ENCODE measurements at places on chromosomes 1 and 21.

GRCh38 chr1:208997726-208998312, 585.7 kb upstream of the CAMK1G start:
- DNase-seq = no peak

DNA sequence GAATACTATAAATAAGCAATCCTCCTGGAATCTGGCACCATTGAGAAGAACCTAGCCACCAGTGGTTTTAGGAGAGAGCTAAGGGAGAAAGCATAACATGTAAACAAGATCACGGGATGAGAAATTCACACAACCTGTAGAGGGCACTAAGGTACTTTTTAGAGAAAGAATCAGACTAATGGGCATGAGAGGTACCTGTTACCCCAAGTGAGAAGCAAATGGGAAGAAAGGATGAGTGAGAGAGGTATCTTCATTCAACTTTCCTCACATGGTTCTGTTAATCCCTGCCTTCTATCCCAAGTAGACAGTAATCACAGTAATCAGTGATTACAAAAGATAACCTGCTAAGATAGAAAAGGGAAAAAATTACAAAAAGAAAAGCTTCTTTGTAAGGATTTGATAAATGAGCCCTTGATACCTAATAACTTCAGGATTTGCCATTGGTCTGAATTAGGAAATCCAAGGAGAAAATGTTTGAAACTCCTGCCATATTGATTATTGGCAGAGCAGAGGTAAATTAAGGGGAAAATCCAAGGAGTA, 251.1 kb upstream of the ADGRL2 start:
- DNase-seq = peak; percentile 16

- DNase-seq = no peak
Observed at GRCh38 chr1:190792873-190793272, 315.2 kb upstream of the BRINP3 start.

- no peak for DNase-seq
Observed at GRCh38 chr1:201505503-201505890, 1.4 kb downstream of the CSRP1 start.

DNA sequence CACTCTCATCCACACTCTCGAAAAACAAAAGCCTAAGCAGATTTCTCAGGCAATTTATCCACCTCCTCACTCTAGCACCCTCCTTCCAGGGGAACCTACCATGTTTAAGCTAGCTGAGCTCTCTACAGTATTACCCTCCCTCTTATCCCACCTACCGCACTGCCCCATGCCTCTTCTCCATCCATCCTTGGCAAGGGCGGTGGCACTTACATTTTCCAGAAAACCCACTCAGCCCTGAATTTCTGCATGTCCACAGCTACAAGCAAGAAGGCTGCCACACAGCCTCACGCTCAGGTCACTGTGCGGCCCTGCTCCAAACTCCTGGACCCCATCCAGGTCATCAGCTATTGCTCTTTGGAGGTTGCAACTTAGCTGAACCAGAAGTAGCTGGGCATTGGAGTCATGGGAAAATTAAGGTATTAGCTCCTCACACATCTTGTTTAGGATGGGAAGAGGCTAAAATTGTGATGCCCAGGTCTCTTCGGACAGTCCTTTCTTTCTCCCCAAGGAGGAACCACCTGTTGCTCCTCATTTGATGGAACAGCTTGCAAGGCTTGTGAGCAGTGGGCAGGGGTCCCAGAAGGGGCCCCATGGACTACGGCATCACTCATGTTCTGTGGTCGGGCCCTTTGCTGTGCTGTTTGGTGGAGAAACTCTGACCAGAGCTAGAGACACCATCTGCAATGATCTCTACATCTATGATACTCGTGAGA, 1.1 kb downstream of the KLHDC9 start:
- DNase-seq = no peak

DNA sequence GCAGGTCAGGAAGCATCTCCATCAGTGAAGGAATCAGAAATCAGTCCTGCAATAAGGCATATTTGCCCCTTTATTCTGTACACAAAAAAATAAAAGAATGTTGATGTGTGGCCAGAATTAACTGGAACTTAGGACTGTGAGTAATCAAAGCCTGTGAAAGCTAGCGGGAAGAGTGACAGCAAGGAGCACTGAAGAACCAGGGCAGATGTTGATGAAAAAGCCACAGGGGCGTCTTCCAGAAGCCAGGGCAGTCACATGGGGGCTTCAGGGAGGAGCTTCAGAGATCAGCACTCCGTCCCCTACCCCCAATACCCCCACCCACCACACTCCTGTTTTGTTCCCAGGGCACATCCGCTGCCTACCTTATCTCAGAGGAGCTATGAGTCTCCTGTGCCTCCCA, 502.8 kb downstream of the AJAP1 start:
- no peak for DNase-seq

GRCh38 chr1:107473065-107473464, 332.2 kb downstream of the NTNG1 start:
- no peak for DNase-seq

DNA sequence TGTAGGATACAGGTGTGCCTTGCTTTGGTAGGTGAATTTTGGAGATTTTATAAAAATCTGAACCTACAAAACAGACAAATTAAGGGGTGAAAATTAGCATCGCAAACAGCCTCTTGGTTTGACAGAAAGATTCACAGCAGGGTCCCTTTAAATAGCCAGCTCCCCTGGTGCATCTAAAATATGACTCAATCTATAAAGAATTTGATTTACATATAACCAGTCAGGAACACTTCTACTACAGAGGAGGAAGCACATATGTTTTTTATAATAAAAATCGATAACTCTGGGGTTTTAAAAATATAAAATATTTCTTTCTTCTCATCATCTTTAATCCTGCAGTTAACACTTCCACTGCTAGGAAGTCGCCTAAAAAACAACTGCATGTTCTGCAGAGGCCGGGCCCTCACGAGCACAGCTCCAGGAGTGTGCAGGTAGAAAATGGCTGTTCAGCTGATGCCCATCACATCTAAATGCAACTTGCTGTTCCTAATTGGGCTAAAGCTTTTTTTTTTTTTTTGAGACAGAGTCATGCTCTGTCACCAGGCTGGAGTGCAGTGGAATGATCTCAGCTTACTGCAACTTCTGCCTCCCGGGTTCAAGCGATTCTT, 203.4 kb downstream of the HS2ST1 start:
- no peak for DNase-seq

DNA sequence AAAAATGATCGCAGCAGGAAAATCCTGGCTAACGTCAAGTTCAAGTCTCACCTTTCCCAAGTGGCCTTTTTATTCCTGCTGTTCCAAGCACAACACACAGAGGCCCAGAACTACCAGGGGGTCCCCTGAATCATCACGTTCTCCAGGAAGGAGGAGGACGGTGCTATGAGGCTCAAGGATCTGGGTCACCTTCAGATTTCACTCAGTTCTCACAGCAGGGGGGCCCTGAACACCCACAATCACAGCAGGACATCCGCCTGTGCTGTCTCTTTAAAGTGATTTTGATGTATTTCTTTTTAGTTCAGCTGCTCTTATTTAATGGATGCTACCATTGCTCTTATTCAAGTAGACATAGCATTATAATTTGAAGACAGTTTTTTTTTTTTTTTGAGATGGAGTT, 173.4 kb downstream of the HUNK start:
- DNase-seq = no peak

DNA sequence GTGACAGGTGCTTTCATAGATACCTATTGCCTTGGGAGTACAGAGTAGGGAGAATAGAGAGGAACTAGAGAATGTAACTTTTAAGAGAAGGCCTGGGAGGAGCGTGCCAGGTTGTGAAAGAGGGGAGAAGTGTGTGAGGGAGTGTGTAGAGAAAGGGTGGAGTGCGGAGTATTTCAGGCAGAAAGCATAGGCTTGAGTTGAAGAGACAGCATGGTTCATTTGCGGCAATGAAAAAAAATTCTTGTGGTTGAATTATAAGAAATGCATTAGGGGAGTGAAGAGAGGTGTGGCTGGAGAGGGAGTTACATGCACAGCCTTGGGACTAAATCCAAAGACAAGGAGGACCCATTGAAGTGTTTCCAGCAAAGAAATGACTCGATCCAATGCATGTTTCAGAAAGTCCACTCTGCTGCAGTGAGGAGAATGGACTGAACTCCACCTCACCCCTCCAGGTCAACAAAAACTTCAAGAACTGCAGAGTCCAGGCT, 81.7 kb upstream of the ADAM30 start:
- DNase-seq = no peak

- no peak for DNase-seq
Observed at GRCh38 chr1:63116016-63116415, 206.4 kb upstream of the FOXD3 start.

DNA sequence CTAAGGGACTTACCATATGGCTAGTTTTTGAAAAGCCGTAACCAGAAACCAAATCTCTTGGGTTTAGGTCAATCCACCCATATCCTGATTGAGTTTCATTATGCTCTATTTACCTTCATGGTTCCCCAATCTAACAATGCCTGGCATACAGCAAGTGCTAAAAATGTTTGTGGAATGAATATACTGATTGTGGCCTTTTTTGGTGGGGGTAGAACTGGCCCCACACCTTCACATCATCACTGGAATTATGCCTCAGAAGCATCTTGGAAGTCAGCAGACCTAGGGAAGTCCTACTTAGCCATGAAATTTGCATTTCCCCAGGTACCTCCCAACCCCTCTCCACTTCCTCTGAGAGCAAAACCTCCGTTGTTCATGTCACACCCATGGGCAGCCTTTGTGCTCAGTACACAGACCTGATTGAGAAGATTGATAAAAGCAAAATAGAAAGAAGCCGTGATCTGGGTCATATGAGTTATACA, 17.8 kb upstream of the SLAMF1 start:
- DNase-seq = no peak

- no peak for DNase-seq
Observed at GRCh38 chr1:85818371-85818770, 110.1 kb upstream of the ZNHIT6 start.

DNA sequence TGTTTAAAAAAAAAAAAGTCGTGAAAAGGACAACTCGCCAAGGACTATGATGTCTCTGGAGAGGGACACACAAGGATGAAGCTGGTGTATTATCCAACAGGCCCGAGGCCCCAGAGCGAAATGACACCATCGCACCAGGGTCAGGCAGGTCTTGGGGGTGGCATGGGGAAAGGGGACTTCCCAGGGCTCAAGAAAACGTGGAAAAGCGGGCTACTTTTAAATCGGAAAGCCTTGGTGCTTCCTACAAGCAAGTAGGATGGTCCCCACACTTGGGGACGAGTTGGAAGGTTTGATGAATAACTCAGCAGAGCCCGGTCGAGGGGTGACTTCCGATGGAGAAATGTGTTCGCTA, 505 bp upstream of the GNPAT start:
- DNase-seq = no peak

GRCh38 chr1:200027264-200027823, at the start of gene NR5A2:
TSS of gene NR5A2 (plus strand) at chr1:200027710. CDS start at chr1:200027848, 138 bp downstream.
- peak; percentile 79 for DNase-seq

- no peak for DNase-seq
Observed at GRCh38 chr1:1788136-1788535, 9.9 kb upstream of the NADK start.

- no peak for DNase-seq
Observed at GRCh38 chr1:16183179-16183578, 27.3 kb upstream of the EPHA2 start.

DNA sequence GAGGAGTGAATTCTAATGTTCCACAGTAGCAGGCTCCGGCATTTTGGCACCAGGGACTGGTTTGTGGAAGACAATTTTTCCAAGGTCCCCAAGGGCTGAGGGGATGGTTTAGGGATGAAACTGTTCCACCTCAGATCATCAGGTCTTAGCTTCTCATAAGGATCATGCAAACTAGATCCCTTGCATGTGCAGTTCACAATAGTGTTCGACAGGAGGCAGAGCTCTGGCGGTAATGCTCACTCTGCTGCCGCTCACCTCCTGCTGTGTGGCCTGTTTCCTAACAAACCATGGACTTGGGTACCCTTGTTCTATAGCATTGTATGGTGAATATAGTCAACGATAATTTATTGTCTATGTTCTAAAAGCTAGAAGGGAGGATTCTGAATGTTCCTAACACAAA, 16.6 kb downstream of the CRNN start:
- DNase-seq = no peak

GRCh38 chr1:186819126-186819525, 9.6 kb upstream of the PLA2G4A start:
- DNase-seq = no peak

GRCh38 chr1:115323366-115324004, 14.6 kb downstream of the NGF start:
- no peak for DNase-seq

GRCh38 chr21:45129189-45129923, 55.0 kb downstream of the ADARB1 start:
- DNase-seq = no peak

DNA sequence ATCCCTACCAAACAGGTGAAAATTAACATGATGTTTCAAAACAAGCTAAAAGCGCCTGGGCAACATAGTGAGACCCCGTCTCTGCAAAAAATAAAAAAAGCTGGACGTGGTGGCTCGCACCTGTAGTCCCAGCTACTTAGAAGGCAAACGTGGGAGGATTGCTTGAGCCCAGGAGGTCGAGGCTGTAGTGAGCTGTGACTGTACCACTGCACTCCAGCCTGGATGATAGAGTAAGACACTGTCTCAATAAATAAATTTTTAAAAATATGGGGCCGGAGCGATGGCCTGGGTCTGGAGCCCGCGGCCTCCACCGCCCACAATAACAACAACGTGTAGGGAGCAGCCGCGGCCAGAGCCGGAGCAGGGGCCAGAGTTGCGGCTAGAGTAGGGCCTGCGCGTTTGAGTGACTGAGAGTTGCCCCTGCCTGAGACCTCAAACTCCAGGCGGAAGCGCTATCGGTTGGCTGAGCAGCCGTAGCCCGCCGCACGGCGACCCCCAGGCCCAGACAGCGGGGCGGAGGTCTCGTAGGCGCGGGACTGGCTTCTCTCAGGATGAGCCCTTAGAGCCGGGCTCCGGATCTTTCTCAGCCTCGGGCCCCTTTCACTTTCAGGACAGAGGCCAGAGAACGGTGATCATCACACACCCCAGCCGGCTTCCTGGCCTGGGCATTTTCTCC, 41.4 kb downstream of the ZMYM1 start:
- no peak for DNase-seq

- no peak for DNase-seq
Observed at GRCh38 chr1:158527190-158527815, 26.9 kb downstream of the OR6Y1 start.

- DNase-seq = peak; percentile 71
Observed at GRCh38 chr1:209576392-209577197, 6.9 kb upstream of the CAMK1G start.

GRCh38 chr1:223828162-223828848, 17.4 kb downstream of the TP53BP2 start:
- no peak for DNase-seq

DNA sequence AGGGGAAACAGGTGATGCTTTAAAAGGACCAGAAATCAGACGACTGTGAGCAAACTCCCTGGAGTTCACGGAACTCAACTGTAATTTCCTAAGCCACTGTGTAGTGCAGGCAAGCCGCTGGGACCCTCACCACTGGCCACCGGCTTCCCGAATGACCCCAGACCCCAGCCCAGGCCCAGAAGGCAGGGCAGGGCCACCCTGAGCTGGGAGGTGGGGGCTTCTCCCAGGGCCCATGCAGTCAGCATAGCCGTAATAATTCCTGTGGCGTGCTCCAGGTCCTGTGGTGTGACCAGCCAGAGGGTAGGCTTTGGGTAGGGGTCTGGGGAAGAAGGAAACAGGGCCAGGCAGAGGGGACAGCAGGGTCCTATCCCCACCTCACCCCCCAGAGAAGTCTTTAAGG, 3.5 kb upstream of the ARF1 start:
- no peak for DNase-seq

Data from HuH-7.5 (cell line).